ENCODE measurements at places on chromosomes 3 and 15.

DNA sequence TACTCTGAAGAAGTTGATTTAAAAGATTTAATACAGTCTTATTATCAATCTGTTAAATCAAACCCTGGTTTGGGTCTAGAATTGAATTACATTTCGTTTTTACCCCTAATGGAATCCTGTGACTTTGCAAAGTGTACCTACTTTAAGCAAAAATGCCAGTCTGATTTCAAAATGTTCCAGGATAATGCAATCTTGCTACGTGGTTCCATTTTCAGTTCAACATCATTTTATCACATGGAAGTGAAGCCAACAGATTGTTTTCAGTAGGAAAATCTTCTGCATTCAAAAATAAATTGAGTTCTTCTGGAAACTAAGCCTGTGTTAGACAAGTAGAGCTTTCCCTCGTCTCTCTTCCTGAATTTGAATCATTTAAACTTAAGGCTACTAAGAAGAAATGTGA, 356.4 kb downstream of the CHST2 start:
- DNase-seq = no peak

DNA sequence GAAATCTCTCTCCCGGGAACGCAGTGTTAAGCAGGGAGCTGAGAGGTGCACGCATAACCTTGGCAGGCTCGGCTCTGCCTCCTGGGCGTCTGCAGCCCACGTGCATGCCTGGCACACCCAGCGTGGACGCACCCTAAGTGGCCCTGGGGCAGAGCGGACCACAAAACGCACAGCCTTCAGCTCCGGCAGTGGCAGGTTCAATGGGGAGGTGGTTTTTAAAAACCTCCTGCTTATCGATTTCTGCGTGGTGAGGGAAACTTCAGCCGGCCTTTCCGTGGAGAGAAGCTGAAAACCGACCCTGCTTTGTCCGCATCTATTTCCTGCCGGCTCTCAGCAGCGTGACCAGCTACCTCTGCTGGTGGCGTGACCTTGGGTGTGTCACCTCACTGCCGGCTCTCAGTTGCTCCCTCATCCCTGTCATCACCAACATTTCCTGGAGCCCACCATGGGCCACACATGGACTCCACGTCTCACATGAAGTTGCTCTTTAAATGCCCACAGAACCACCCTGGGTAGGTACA, 134.8 kb upstream of the MEF2A start:
- no peak for DNase-seq

DNA sequence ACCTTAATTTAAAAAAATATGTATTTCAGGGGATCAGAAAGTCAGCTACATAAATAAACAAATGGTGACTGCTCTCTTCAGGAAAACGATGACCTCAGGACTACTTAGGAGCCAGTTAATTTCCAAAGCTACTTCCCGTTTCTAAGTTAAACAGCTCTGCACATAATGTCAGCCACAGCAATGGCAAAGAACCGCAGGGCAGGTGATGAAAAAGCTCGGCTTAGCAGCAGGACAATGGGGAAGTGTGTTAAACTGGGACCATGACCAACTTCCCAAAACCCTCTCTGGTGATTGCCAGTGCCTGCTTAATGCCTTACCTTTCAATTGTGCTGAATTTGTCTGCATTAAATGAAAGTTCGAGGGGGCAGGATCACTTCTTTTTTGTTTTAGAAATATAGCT, 258.9 kb downstream of the FHIT start:
- DNase-seq = no peak

- no peak for DNase-seq
These were observed 74.3 kb downstream of the LARS2 start for GRCh38 chr3:45462522-45463265.

DNA sequence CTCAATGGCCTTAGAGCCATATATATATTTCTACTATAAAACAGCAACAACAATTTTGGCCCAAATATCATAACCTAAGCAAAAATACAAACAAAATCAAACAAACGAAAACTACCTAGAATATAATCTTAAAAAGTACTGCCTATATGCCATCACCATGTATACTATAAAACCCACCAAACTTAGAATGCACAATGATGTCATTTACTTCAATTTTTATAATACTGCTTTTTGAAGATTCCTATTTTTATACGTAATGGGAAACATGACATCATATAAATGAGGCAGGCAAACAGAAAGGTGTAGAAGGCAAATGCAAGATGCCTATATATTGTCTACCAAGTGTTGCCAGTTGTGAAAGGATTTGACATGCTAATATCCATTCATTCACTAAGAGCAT, 302.3 kb downstream of the TIGIT start:
- DNase-seq = no peak
